CD4-positive, CD25-positive, alpha-beta regulatory T cell (primary cell): ENCODE measurements at places on chromosomes 4 and X. TPM values are rescaled to one million over a fixed set of nuclear protein-coding genes. Genes with fewer than 3 reads are reported as not detected.

DNA sequence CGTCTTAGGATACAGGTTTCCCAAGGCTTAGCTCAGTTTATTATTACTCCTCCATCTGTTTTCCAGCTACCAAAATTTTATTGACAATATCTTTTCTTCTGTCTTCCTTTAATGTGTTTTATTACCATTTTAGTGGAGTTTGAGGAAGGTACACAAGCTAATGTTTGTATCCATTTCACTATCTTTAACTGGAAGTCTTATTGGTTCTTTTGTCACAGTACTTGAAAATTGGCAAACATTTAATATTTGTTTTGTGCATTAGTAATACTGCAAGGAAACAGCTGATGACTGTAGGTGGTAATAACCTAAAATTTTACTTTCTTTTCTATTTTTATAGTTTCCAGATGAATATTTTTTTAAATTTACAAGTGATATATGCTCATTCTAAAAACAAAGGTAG, 9.3 kb upstream of the ARL9 start:
- no peak for DNase-seq
- no peaks in the 10 kb centered on the region for H3K27me3 ChIP-seq
- H3K27ac ChIP-seq = no peak overlapping the region
- no peak overlapping the region for H3K4me3 ChIP-seq
- peaks cover 63% of the 10 kb centered on the region for H3K36me3 ChIP-seq
- no peaks in the 10 kb centered on the region for H3K4me1 ChIP-seq

Gene TRPC5OS
- total RNA-seq = not detected

Gene FGF5
- not detected for total RNA-seq

Gene ITGB1BP2
- 1.4 TPM for total RNA-seq

DNA sequence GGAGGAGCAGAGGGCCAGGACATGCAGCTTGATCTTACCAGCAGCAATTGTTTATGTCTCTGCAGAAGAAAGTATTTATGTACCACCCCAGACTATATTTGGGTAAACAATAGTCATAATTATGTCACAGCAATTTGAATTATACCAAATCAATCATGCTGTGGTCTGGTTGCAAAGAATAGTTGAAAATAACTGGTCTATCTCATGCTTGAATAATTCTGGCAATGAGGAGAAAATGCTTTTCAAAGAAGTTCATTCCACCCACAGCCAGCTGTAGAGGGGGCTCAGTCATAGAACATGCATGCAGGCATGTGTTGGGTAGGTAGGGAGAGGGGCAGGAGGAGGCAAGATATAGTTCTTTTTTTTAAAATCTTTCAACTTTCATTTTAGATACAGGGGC, 399.2 kb downstream of the IL15 start:
- H3K27me3 ChIP-seq = no peaks in the 10 kb centered on the region
- peaks cover 9% of the 10 kb centered on the region for H3K36me3 ChIP-seq
- H3K4me1 ChIP-seq = no peaks in the 10 kb centered on the region
- no peak overlapping the region for H3K27ac ChIP-seq
- no peak overlapping the region for H3K4me3 ChIP-seq

Gene STPG2
- 0.39 TPM for total RNA-seq

DNA sequence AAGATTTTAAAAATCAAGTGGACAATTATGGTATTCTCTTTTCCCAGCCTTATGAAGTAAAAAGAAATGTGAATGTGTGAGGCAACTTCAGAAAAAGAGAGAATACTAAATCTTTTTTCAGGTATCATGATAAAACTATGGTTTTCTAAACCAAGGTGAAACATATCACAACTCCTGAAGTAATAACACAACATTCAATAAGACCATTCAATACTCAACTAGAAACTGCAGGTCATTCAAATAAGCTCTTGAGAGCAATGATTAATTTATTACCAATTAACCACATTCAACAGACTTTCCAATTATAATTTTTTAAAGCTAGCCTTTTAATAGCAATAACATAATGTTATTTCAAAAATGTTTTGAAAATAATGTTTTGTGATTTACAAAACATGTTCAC, 35.8 kb downstream of the SLC10A7 start:
- no peak overlapping the region for H3K4me3 ChIP-seq
- H3K4me1 ChIP-seq = peaks cover 3% of the 10 kb centered on the region
- H3K36me3 ChIP-seq = peaks cover 6% of the 10 kb centered on the region
- no peak overlapping the region for H3K27ac ChIP-seq

Gene TEC
- total RNA-seq = 3.0 TPM

Gene DYNLT3
- total RNA-seq = 18.8 TPM

DNA sequence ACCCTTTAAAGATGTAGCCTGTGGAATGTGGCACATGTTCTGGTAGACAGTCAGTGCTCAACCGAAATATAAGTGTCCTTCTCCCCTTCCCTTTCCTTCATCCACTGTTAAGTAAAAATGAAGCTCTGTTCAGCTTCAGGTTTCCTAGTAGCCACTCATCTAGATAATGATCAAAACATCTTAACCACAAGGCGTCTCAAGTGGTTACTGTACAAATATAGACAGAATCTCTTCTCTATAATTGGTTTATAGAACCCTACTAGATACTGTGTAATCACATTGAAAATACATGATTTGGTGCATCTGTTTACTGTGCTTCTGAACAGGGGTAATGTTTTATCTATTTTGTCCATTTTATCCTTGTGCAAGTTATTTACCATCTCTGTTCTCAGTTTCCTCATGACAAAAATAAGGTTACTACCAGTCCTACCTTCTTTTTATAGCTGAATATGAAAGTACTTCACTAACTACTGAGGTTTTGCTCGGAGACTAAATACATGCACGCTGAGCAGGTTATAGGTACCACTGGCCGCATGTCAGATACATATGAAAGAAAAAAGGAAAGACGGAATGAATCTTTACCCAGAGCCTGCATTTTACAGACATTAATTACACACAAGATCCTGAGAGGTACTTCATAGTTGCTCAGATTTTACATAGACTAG, 20.3 kb upstream of the SLC25A4 start:
- no peak overlapping the region for H3K4me3 ChIP-seq
- H3K4me1 ChIP-seq = peaks cover 7% of the 10 kb centered on the region
- no peak for DNase-seq
- H3K36me3 ChIP-seq = no peaks in the 10 kb centered on the region
- H3K27me3 ChIP-seq = peaks cover 16% of the 10 kb centered on the region

Gene UGDH
- total RNA-seq = 6.7 TPM

Gene FHL1
- total RNA-seq = 15.7 TPM

Gene OTC
- total RNA-seq = not detected

DNA sequence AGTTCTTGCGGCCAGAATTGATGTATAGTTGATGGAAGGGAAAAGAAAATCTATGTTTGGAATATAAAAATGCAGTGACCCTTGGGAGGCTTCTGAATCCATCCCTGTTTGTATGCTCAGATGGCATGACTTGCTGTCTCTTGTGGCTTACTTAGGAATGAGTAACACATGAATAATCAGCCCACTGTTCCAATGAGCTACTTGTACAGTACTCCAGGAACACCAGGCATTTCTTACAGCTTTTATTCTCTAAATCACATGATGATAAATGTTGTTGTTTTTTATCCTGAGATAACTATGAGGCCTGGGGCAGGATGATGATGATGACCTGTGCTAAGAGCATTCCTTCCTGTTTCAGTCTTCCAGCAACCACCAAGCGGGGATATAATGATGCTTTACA, 18.9 kb downstream of the TMPRSS11E start:
- no peak overlapping the region for H3K27ac ChIP-seq
- no peaks in the 10 kb centered on the region for H3K36me3 ChIP-seq
- H3K4me3 ChIP-seq = no peak overlapping the region
- H3K4me1 ChIP-seq = no peaks in the 10 kb centered on the region
- DNase-seq = no peak

GRCh38 chr4:36280555-36280954, 861 bp upstream of the DTHD1 start:
- no peaks in the 10 kb centered on the region for H3K36me3 ChIP-seq
- no peak for DNase-seq
- H3K4me1 ChIP-seq = peaks cover 2% of the 10 kb centered on the region
- no peak overlapping the region for H3K4me3 ChIP-seq
- no peaks in the 10 kb centered on the region for H3K27me3 ChIP-seq

GRCh38 chrX:87968118-87968517, 450.5 kb downstream of the KLHL4 start:
- no peak for DNase-seq
- H3K36me3 ChIP-seq = no peaks in the 10 kb centered on the region
- no peaks in the 10 kb centered on the region for H3K4me1 ChIP-seq
- H3K27ac ChIP-seq = no peak overlapping the region
- no peak overlapping the region for H3K4me3 ChIP-seq

GRCh38 chr4:71411981-71412380, 73.2 kb downstream of the SLC4A4 start:
- H3K4me1 ChIP-seq = no peaks in the 10 kb centered on the region
- no peaks in the 10 kb centered on the region for H3K36me3 ChIP-seq
- H3K27me3 ChIP-seq = no peaks in the 10 kb centered on the region
- H3K27ac ChIP-seq = no peak overlapping the region

GRCh38 chrX:40385682-40386081, 195.1 kb upstream of the ATP6AP2 start:
- no peaks in the 10 kb centered on the region for H3K4me1 ChIP-seq
- no peaks in the 10 kb centered on the region for H3K36me3 ChIP-seq
- H3K27ac ChIP-seq = no peak overlapping the region
- H3K4me3 ChIP-seq = no peak overlapping the region
- no peak for DNase-seq

Gene FRYL
- 135 TPM for total RNA-seq

GRCh38 chrX:1659664-1660461, 45.0 kb downstream of the ASMT start:
- H3K4me1 ChIP-seq = peaks cover 31% of the 10 kb centered on the region
- H3K27me3 ChIP-seq = no peaks in the 10 kb centered on the region
- H3K36me3 ChIP-seq = no peaks in the 10 kb centered on the region
- DNase-seq = no peak
- peak overlapping the region; percentile 78 for H3K4me3 ChIP-seq

- H3K27me3 ChIP-seq = peaks cover 33% of the 10 kb centered on the region
- no peak overlapping the region for H3K4me3 ChIP-seq
These were observed 30.3 kb downstream of the ARL9 start for GRCh38 chr4:56535915-56536314.

GRCh38 chr4:168451331-168451730, 29.0 kb downstream of the DDX60L start:
- H3K27ac ChIP-seq = no peak overlapping the region
- H3K36me3 ChIP-seq = peaks cover 57% of the 10 kb centered on the region
- DNase-seq = no peak
- H3K27me3 ChIP-seq = no peaks in the 10 kb centered on the region
- no peak overlapping the region for H3K4me3 ChIP-seq

DNA sequence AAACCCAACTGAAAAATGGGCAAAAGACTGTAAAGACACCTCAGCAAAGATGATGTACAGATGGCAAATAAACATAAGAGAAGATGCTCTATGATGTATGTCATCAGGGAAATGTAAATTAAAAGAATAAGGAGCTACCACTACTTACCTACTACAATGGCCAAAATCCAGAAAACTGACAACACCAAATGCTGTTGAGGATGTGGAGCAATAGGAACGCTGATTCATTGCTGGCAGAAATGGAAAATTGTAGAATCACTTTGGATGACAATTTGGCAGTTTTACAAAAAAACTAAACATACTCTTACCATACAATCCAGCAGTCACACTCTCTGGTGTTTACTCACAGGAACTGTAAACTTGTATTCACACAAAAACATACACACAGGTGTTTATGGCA, 222.3 kb upstream of the LDB2 start:
- H3K36me3 ChIP-seq = no peaks in the 10 kb centered on the region
- H3K27ac ChIP-seq = no peak overlapping the region
- no peak overlapping the region for H3K4me3 ChIP-seq
- H3K27me3 ChIP-seq = no peaks in the 10 kb centered on the region

Gene SLC26A1
- 0.37 TPM for total RNA-seq

- no peaks in the 10 kb centered on the region for H3K36me3 ChIP-seq
- H3K4me1 ChIP-seq = no peaks in the 10 kb centered on the region
- H3K27me3 ChIP-seq = no peaks in the 10 kb centered on the region
These were observed 901.9 kb upstream of the AGA start for GRCh38 chr4:178344096-178344495.

GRCh38 chr4:176653401-176654220, 139.1 kb downstream of the VEGFC start:
- H3K36me3 ChIP-seq = no peaks in the 10 kb centered on the region
- no peak overlapping the region for H3K27ac ChIP-seq
- H3K4me3 ChIP-seq = no peak overlapping the region
- H3K27me3 ChIP-seq = no peaks in the 10 kb centered on the region

- no peak overlapping the region for H3K27ac ChIP-seq
- no peak for DNase-seq
- H3K36me3 ChIP-seq = no peaks in the 10 kb centered on the region
- H3K4me3 ChIP-seq = no peak overlapping the region
- H3K4me1 ChIP-seq = no peaks in the 10 kb centered on the region
These were observed 89.7 kb downstream of the LINC00632 start for GRCh38 chrX:140799216-140799615.

DNA sequence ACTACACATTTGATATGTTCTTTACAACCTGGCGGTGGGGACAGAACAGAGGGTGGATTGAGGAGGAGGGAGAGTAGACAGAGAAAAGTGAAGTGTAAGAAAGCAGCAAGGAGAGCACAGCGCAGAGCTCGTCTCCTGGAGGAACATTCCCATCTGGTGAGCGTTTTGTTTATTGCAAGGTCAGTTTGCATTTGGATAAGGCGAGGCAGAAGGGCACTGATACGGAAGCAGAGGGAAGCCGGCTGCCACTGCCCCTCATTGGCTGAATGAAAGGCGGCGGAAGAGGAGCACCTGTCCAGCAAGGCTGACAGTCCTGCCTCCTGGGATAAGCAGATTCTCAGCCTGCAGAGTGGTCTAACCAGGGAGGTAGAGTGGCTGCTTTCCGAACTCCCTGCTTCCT, 83.2 kb downstream of the GPR143 start:
- H3K36me3 ChIP-seq = no peaks in the 10 kb centered on the region
- no peak overlapping the region for H3K27ac ChIP-seq

GRCh38 chr4:145938618-145939440, at the start of gene ZNF827:
Gene ZNF827 (minus strand): TSS chr4:145938823. CDS start chr4:145938407, 416 bp downstream.
- DNase-seq = peak; percentile 66
- no peaks in the 10 kb centered on the region for H3K36me3 ChIP-seq
- H3K27me3 ChIP-seq = peaks cover 5% of the 10 kb centered on the region

GRCh38 chrX:136196691-136197155, 49.4 kb downstream of the FHL1 start:
- no peaks in the 10 kb centered on the region for H3K36me3 ChIP-seq
- no peak for DNase-seq
- H3K27ac ChIP-seq = no peak overlapping the region
- peaks cover 7% of the 10 kb centered on the region for H3K4me1 ChIP-seq
- no peaks in the 10 kb centered on the region for H3K27me3 ChIP-seq

Gene CAPN6
- not detected for total RNA-seq

DNA sequence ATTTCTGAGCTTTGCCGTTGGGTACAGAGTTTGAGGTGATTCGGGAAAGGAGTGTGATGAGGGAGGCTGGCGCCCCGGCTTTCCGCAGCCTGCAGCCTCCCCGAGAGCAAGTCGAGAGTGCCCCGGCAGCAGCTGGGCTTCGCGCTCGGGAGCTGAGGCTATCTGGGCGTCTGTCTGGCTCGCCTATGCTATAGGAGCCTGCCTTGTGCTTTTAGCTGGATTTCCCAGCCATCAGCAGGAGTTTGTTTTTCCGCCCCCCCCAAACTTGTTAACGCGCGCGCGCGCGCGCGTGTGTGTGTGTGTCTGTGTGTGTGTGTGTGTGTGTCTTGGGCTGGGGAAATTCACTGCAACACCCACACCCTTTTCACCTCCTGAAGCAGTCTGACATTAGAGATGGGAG, 765 bp upstream of the DGKK start:
- H3K27ac ChIP-seq = no peak overlapping the region
- no peak overlapping the region for H3K4me3 ChIP-seq
- H3K36me3 ChIP-seq = no peaks in the 10 kb centered on the region
- no peak for DNase-seq

GRCh38 chr4:52028970-52029369, 8.8 kb upstream of the LRRC66 start:
- H3K27ac ChIP-seq = no peak overlapping the region
- H3K36me3 ChIP-seq = peaks cover 10% of the 10 kb centered on the region
- H3K4me3 ChIP-seq = no peak overlapping the region
- H3K27me3 ChIP-seq = no peaks in the 10 kb centered on the region
